Stimulated activated CD4-positive, alpha-beta T cell treated with anti-CD3 and anti-CD28 coated beads, Interleukin-1b, Interleukin-23, amount 100 ng/mL, for 4 hours (primary cell): ENCODE measurements at places on chromosomes 12 and 14.

DNA sequence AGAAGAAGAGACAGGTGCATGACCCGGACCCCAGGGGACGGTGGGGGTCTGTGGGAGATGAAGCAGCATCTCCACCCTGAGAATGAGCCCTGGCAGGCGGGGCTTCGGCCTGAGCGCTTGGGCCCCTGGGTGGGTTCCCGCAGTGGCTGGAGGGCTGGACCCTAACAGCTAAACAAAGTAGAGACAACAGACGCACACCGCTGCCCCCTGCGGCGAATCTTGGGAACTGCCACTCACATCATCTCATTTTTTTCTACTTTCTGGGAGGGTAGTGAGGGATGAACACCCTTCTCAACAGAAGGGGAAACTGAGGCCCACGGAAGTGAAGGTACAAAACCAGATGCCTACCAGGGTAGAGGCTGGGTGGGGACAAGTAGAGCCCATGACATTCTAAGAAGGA, 104.7 kb downstream of the RFLNA start:
- peak; percentile 21 for DNase-seq

DNA sequence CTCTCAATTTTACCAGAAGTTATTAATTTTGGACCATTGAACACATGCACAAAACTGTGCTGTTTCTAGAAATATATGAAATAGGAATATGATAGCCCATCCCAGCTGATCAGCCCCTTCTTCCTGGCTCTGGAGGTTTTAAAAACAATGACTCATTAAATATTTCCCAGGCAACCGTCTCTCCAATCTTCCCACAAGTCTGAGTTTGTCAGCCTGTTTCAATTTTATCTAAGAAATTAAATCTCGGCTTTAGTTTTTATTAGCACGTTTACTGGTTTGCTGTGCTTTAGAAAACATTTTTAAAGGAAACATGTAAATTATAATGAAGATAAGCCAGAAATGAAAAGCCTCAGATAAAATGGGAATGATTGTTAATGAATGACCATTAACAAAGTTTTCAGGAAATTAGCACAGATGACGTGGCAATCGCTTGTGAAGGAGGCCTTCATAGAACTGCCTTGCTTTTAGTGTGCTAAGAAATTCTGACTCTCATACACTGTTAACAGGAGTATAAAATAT, 89.3 kb upstream of the RAP1B start:
- DNase-seq = no peak

DNA sequence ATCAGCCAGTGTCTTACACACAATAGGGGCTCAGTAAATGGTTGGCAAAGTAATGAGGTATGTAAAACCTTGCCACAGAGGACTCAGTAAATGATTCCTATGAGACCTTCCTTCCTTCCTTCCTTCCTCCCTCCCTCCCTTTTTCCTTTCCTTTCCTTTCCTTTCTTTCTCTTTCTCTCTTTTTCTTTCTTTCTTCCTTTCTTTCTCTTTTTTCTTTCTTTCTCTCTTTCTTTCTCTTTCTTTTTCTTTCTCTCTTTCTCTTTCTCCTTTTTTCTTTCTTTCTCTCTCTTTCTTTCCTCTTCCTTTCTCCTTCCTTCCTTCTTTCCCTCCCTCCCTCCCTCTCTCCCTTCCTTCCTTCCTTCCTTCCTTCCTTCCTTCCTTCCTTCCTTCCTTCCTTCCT, 7.5 kb downstream of the SDS start:
- DNase-seq = no peak

GRCh38 chr12:109701064-109701463, 12.6 kb upstream of the FAM222A start:
- no peak for DNase-seq

DNA sequence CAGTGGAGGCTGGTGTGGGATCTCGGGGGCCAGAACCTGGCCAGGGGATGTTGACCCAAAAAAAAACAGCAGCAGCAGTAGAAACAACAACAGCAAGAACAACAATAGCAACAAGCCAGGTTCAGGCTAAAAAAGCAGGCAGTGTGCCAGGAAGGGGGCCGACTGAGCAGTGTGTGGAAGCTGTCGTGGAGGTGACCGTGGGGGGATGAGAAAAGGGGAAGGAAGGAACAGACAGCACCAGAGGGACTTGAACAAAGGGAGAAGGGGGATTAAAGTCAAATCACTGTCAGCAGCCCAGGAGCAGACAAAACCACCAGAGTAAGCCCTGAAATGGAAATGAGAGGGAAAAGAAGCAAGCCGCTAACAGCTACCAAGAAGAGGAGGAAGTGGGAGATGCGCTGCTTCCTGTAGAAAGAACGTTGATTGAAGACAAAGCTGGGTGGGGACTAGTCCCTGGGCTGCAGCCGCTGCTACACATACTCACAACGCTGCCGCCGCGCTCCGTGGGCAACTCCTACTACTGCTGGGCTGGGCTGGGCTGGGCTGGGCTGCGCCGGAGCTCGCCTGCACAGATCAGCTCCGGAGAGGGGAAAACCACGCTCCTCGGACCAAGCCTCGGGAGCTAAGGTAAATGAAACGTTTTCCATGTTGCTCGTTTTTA, at the start of gene GNG2:
GNG2 (plus strand) TSS at position 449 of the 661 bp plus-strand sequence. CDS start 90,067 bp downstream, outside the sequence.
- peak; percentile 63 for DNase-seq

- DNase-seq = peak; percentile 2
Measured at GRCh38 chr14:94423453-94424056, 29.0 kb downstream of the SERPINA11 start.

- no peak for DNase-seq
Measured at GRCh38 chr14:95062946-95063345, 94.4 kb downstream of the DICER1 start.

GRCh38 chr12:97288531-97288930, 174.1 kb upstream of the RMST start:
- no peak for DNase-seq

DNA sequence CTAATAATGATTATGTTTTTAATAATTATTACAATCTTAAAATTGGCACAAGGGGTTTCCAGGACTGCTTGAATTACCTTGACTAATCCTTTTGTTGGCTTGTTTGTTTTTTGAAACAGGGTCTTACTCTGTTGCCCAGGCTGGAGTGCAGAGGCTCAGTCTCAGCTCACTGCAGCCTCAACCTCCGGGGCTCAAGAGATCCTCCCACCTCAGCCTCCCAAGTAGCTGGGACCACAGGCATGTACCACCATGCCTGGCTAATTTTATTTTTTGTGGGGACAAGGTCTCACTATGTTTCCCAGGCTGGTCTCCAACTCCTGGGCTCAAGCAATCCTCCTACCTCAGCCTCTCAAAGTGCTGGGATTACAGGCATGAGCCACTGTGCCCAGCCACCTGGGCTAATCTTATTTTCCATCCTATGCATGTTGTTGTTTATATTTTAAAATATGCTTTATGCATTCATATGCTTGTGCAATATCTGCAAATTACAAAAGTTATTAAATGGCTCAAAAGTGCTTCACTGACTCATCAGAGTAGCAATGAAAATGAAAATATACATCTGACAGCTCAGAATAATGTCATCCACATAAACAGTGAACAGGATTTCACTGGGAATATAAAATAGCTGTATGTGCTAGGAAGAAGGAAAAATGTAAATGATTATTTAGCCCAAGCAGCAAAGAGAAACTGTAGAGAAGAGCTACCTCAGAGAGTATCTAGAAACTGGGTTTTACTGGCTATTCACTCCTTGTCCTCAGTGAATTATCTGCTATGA, 24.8 kb upstream of the PLEKHG6 start:
- DNase-seq = no peak

- no peak for DNase-seq
Measured at GRCh38 chr12:843609-844008, 91.2 kb downstream of the WNK1 start.

GRCh38 chr12:107594995-107595394, 90.6 kb upstream of the PWP1 start:
- no peak for DNase-seq

DNA sequence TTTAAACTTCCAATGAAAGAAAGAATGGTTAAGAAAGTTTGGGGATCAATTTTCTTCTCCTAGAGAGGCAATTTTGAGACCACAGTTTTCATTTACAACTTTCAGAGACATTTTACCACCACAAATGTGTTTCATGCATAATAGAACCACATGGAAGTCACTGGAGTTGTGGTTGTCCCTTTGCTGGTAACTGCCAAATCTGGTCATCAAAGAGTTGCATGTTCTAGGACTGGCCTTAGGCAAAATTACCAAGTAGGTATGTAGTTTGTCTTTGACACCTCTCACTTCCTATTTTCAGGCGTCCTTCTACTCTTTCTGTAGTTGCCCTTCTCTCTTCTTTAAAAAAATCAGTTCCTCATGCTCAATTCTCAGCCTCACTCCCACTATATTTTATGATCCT, 54.3 kb upstream of the TMX1 start:
- DNase-seq = no peak

GRCh38 chr14:21264025-21264801, 5.0 kb downstream of the HNRNPC start:
- no peak for DNase-seq

DNA sequence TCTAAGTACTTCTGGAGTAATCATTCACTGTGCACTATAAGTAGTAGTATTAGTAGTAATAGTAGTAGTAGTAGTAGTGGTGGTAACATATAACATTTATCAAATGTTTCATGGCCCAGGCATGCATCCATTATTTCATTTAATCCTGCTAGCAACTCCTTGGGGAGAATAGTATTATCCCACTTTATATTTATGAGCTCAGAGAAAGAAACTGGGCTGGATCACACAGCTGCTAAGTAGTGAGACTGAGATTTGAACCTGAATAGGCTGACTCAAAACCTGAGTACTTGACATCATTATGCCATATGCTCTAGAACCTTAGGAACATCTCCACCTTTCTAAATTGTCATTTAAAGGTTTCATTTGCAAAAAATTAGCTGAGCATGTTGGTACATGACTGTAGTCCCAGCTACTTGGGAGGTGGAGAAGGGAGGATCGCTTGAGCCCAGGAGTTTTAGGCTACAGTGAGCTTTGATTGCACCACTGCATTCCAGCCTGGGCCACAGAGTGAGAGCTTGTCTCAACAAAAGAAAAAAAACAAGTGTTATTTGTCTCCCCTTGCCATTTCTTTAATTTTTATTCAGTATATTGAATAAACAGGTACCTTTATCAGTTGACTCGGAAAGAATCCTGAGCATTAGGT, 11.4 kb upstream of the NID2 start:
- no peak for DNase-seq

GRCh38 chr14:22977434-22977683, 5.0 kb downstream of the AJUBA start:
- no peak for DNase-seq

DNA sequence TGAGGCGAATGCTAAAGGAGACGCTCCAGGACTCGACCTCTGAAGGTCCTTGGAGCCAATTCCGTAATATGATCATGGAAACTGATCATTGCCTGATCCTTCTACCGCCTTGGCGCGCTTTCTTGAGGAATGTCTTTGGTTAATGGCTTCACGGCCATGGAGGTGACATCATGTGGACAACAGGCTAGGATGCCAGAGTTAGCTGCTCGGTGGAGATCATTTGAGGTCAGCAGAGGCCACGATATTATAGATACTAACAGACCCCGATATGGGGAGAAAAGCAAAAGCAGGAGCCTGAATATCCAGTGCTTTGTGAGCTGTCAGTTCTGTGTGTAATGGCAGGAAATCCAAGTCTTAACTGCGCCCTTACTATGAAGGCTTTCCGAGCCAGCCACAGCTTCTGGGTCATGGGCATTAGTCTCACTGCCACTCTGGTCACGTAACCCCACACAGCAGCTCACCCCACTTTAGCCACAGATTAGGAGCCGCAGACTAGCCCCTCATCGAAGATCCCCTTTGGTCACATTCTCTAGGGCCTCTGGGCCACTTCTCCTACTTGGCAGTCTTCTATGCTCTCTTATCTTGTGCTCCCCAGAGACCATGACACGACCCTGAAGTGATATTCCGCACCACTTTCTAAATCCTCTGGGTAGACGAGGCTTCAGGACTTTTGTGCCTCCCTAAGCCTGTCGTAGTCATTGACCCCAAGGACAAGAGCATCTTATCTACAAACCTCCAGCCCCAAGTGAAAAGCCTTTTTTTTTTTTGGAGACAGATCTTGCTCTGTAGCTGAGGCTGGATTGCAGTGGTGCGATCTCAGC, 724 bp upstream of the CS start:
- DNase-seq = no peak

DNA sequence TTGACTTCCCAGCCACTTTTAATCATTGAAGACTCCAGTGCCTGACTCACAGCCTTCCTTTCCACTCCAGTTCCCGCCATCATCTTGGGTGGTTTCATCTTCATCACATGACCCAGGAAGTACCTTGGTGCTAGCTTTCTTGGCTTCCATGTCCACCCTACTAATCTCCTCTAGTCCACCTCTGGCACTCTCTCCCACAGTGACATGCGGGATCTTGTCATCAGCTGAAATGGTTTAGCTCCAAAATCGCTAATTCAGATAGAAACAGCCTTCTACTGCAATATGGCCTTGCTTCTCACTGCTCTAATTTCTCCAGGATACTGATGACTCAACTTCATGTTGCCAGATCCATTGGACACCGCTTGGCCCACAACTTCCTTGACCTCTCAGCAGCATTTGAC, 24.5 kb downstream of the WDR20 start:
- no peak for DNase-seq

- DNase-seq = no peak
Measured at GRCh38 chr12:51275088-51275487, 4.9 kb upstream of the SMAGP start.

DNA sequence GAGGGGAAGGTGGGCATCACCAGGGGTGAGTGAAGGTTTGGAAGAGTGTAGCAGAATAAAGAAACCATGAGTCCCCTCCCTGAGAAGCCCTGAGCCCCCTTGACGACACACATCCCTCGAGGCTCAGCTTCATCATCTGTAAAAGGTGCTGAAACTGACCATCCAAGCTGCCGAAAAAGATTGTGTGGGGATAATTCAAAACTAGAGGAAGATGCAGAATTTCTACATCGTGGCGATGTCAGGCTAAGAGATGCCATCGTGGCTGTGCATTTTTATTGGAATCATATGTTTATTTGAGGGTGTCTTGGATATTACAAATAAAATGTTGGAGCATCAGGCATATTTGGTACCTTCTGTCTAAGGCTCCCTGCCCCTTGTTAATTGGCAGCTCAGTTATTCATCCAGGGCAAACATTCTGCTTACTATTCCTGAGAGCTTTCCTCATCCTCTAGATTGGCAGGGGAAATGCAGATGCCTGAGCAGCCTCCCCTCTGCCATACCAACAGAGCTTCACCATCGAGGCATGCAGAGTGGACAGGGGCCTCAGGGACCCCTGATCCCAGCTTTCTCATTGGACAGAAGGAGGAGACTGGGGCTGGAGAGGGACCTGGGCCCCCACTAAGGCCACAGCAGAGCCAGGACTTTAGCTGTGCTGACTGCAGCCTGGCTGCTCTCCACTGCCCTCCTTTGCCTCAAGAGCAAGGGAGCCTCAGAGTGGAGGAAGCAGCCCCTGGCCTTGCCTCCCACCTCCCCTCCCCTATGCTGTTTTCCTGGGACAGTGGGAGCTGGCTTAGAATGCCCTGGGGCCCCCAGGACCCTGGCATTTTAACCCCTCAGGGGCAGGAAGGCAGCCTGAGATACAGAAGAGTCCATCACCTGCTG, 7.0 kb downstream of the SERPINA1 start:
- DNase-seq = no peak

DNA sequence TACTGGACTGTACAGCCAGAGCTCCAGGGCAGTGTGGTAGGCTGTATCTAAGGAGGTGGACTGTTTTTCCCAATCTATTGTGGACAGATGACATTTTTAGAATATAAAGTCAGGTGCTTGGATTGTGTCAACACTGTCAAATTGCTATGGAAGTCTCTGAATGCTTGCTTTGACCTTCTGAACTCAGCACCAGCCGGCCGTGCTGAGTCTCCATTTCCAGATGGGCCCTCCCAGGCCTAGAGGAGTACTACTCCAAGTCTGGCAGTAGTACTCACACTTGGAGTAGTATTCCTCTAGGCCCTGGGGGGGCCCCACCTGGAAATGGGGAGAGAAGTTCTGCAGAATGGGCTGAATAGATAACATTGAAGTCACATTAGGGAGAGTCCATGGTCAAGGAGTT, 16.2 kb upstream of the KCNK13 start:
- DNase-seq = no peak
